ENCODE measurements at places on chromosomes 13 and 19. TPM values are rescaled to one million over a fixed set of nuclear protein-coding genes. Genes with fewer than 3 reads are reported as not detected.
A peak's percentile ranks its signal among the peaks of the same experiment; 100 is the strongest.

Gene GJB2
- total RNA-seq = 45.4 TPM

Gene LIPE
- total RNA-seq = 11.7 TPM

Gene ZNF575
- 9.1 TPM for total RNA-seq

Gene ZNF415
- total RNA-seq = 14.0 TPM

Gene SSC5D
- 2.6 TPM for total RNA-seq

Gene KMT5C
- total RNA-seq = 19.3 TPM

Gene IZUMO2
- total RNA-seq = not detected

Gene CYP2F1
- total RNA-seq = not detected

Gene IFNL1
- total RNA-seq = not detected

Gene CYP2A6
- not detected for total RNA-seq

Gene FLT3LG
- 3.3 TPM for total RNA-seq

Gene PPM1N
- total RNA-seq = 0.87 TPM

DNA sequence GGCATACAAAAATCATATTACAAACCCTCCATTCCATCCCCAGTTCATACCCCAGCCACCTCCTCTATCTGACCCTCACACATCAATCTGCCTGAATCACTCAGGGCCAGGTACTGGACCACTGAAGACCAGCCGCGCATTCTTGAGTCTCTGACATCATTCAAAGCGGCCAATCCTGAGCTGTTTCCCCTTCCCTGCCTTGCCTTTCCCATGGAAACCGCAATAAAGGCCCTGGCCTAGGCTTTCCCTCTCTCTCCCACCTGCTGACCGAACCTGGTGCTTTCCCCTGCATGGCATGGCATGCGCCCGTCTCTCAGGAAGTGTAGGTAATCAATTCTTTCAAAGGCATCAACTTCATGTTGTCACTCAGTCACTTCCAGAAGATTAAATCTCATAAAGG lies 17.7 kb upstream of the HIF3A start:
- DNase-seq = no peak

DNA sequence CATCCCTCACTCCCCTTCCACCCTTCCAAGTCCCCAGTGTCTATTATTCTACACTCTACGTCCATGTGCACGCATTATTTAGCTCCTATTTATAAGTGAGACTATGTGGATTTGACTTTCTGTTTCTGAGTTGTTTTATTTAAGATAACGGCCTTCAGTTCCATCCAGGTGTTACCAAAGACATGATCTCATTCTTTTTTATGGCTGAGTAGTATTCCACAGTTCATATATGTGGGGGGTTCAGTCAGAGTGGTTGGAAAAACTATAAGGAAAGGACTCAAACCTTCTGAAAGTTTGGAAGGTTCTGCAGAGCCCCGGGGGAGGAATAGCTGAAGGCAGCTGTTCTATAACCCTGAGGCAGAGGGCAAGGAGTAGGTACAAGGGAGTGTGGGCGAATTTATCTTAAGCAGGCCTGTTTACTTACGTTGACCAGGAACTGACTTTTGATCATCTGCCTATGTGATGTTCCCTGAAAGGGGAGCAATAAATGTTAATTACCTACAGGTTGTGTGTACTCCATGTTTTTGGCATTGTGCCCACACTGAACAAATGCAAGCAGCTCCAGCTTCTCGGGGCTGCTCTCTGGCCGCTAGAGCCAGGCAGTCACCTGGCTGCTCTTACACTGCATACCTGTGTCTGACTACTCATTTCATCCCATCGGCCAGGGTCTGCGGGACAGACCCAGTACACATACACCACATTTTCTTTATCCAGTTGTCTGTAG lies 13.5 kb upstream of the ADGRE1 start:
- DNase-seq = peak; percentile 42

GRCh38 chr13:107121793-107122192 lies 553.9 kb upstream of the ARGLU1 start:
- DNase-seq = no peak

- DNase-seq = no peak
Observed at GRCh38 chr19:11141937-11142527, 13.6 kb downstream of the SPC24 start.

DNA sequence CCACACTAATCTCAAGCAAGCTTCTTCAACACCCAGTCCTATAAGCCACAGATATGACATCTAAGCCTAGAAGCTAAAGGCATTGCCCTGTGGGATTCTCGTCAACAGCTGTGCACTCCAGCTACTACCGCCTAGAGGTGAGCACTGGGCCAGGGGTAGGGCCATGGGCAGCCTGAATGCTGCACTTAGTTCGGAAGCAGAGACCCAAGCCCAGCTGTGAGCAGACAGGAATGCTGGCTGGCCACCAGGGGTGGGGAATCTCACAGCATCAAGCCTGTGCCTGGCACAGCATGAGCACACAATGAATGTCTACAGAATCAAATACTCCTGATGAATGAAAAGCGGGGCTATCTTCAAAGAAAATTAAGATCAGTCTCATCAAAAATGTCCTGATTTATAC lies 167.5 kb upstream of the UBL3 start:
- DNase-seq = no peak

- DNase-seq = peak; percentile 92
Observed at GRCh38 chr13:42969565-42970172, 22.4 kb downstream of the EPSTI1 start.

GRCh38 chr13:41408746-41409145 lies 48.6 kb upstream of the RGCC start:
- DNase-seq = no peak

- DNase-seq = peak; percentile 64
Observed at GRCh38 chr19:49333811-49334288, 1.4 kb upstream of the CD37 start.

GRCh38 chr19:1074544-1075283 lies 7.7 kb downstream of the ARHGAP45 start:
- peak; percentile 96 for DNase-seq

- no peak for DNase-seq
Observed at GRCh38 chr13:46575818-46576221, 22.9 kb downstream of the LRCH1 start.

- DNase-seq = no peak
Observed at GRCh38 chr13:30645629-30646028, 27.9 kb downstream of the USPL1 start.

DNA sequence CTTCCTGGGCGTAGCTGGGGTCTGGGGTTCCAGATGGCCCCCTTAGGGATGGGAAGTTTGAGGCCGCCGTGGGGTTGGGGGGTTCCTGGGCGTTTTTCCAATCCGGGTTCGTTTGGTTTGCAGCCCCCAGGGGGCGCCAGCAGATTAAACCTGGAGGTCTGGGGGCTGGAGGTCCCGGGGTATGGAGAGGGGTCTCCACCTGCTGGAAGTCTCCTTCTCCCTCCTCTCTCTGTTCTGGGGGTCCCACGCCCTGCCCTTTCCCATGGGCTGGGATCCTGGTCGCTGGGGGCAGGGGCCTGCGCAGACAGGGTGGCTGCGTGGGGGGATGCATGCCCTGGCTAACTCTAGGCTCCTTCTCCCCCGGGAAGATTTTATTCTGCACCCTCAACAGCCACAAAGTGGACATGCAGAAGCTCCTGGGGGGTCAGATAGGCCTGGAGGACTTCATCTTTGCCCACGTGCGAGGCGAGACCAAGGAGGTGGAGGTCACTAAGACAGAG lies 899 bp downstream of the GIPC3 start:
- no peak for DNase-seq

GRCh38 chr13:49954674-49955455 lies 18.7 kb upstream of the SPRYD7 start:
- peak; percentile 43 for DNase-seq

GRCh38 chr13:30294004-30294403 lies 13.3 kb downstream of the KATNAL1 start:
- no peak for DNase-seq

GRCh38 chr19:27765397-27765796 lies 1447.6 kb downstream of the UQCRFS1 start:
- DNase-seq = no peak

DNA sequence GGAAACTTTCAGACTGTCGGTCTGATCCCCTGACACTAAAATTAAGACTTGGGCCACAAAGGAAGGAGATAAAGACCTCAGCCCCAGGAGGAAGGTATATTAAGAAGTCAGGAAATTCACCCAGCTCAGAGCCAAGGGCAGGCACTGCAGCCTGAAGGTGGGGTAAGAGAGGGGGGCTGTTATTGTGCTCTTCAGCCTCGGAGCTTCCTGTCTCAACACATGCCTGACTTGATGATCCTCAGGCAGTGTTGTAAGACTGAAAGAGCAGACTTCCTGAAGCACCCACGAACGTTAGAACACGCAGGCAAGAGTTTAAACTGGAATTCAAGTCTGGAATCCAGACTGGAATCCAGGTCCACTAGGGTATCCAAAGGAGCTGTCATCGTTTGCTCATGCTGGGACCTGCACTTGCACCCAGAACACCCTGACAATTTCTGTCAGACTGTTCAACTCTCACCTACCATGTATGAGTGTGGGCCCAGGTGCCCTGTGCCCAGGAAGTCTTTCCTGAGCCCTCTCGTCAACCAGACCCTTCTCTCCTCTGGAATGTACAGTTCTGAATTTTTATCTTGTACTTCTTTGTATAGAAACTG lies 10.7 kb upstream of the FLT1 start:
- no peak for DNase-seq

DNA sequence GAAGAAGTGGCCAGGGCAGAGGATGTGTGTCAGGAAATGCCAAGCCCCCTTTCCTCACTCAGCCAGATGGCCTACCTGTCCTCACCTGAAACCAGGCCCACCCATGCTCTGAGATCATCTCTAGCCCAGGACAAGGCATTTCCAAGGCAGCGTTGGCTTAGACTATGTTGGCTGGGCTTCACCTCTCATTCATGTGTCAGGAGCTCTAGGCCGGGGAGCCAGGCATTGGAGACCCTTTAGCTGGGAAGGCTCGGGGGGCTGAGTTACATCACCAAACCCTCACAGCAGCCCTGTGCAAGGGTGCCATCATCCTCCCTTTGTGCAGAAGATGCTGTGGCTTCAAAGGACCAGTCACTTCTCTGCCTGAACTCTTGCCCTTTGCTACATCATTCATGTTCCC lies 40.0 kb downstream of the COL4A2 start:
- no peak for DNase-seq

- DNase-seq = no peak
Observed at GRCh38 chr19:40231544-40232424, 5.3 kb upstream of the CCNP start.

DNA sequence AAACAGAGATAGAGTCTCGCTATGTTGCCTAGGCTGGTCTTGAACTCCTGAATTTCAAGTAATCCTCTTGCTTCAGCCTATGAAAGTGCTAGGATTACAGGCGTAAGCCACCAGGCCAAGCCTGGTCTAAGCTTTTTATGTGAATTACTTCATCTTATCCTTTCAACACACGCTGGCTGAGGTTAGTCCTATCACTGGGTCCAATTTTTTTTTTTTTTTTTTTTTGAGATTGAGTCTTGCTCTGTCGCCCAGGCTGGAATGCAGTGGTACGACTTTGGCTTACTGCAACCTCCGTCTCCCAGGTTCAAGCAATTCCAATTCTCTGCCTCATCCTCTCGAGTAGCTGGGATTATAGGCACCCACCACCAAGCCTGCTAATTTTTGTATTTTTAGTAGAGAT lies 10.4 kb downstream of the MYO1F start:
- no peak for DNase-seq

DNA sequence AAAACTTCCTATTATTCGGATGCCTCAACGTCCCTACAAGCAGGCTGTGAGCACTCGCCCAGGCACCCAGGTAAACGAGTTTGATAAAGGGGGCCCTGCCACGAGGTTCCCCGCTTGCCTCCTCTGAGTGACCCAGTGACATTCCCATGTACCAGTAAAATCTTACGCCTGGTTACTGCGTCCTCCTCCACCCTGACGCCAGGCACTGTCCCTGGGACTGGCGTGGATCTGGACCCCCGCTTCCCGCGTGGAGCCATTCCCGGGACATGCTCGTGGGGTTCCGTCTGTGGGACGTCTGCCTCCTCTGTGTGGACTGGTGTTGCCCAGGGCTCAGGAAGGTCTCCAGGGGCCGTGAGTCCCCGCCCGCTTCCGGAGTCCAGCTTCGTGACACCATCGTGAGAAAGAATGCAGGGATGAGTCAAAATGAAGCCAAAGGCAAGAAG lies 407 bp upstream of the ZNF550 start:
- no peak for DNase-seq

DNA sequence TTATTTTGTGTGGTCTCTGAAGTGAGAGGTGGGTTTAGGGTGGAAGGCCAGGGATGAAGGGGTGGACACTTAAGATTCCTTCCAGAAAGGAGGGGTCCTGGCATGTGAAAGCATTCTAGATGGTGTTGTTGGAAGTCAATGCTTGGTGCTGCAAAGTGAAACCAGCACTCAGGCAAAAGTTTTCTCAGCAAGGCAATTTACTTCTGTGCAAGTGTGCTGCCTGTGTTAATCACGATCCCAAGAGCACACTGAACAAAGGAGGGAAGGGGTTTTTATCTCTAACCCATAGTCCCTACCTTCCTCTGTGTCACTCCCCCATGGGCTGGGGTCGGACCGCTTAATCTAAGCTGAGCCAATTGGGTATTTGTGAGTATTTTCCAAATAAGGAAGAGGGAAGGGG lies 1.3 kb downstream of the ZNF134 start:
- no peak for DNase-seq

DNA sequence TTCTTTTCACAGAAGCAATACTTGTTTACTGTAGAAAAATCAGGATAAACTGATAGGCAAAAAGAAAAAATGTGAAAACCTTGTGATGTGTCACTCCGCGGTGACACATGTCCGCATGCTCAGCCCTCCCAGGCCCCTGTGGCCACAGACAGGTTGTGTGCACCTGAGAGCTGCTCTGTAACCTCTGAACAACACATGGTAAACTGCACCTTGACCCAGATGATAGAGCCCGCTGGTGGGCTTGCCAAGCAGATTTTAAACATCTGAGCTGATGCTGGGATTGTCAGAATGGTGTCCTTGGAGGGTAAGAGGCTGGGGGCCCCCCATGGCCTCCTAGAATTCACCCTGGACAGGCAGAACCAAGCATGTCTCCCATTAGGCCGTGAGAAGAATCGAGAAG lies 33.8 kb downstream of the DHRS12 start:
- DNase-seq = no peak

- DNase-seq = no peak
Observed at GRCh38 chr13:50085063-50085462, 69.8 kb downstream of the KCNRG start.

DNA sequence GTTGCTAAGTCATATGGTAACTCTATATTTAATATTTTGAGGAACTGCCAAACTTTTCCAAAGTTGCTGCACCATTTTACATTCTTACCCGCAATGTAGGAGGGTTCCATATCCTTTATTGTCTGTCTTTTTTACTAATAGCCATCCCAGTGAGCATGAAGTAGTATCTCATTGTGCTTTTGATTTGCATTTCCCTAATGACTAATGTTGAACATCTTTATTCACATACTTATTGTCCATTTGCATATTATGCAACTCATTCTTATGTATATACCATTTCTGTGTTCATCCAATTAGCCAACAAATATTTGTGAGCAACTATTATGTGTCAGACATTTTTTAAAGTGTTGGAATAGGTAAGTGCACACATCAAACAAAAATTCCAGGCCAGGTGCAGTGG lies 20.4 kb upstream of the ATP8A2 start:
- DNase-seq = no peak

GRCh38 chr19:7989071-7989575 lies 16.3 kb downstream of the ELAVL1 start:
- no peak for DNase-seq

DNA sequence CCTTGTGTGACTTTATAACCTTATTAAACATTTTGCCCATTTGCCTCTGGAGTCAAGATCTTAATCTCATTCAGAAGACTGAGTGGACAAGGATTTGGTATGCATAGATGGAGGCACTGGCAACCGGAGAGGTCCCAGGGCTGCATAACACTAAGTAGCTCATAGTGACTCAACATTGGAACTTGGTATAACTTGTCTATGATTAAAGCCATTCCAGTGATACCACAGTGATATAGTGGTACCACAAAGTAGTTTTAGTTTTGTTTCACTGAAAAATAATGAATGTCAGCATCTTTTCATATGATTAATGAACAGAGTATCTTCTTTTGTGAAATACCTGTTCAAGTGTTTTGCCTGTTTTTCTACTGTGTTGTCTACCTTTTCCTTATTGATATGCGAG lies 26.4 kb downstream of the CDK8 start:
- DNase-seq = no peak
